Nephron progenitor cell (in vitro differentiated cells): ENCODE measurements at places on chromosomes 3 and 15.

DNA sequence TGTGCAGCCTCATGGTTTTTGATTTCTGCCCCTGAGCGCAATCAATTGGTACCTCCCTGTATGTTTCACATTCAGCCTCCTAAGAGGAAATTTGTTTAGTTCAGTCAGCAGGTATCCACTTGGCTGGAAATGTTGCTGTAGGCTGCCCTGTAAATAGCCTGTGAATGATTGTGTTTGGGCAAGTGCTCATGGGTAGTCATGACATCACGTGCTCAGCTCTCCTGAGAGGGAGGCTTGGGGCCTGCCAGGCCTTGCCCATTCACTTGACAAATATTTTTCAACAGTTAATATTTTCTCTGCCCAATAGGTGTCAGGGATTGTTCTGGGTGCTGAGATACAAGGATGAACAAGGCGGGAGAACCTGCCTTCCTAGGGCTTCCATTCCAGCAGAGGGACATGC, 13.3 kb downstream of the HRH1 start:
- no peak for DNase-seq

- DNase-seq = no peak
These were observed 442.9 kb downstream of the EDEM1 start for GRCh38 chr3:5630406-5630805.

DNA sequence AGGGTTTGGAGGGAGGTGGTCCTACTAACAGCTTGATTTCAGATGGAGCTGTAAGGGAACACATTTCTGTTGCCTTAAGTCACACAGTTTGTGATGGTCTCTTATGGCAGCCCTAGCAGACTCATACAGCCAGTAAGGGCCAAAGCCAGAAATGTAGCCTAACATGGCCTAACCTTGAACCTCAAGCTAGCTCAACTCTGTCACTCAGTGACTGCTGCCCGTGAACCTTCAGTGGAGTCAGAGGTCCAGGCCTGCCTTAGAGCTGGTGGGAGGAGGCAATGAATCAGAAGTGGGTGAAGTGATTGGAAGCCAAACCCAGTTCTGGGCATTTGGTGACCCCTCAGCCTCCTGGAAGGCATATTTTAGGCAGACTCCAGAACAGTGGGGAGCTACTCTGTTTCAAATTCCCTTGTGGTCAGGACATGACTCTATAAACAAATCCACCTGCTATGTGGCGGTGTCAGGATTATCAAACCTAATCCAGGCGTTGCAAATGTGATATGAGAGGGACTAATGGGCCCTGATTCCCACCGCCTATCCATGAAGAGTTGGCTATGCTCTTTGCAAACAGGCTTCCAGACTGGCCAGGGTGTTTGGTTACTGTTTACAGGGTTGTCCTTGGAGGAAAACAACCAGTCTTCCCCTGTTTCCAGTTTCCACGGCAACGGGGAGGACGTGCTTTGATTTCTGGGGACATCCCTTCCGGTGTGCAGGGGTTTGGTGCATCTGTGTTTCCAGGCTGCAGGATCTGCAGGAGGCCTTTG, 105.9 kb upstream of the AGBL1 start:
- peak; percentile 58 for DNase-seq

DNA sequence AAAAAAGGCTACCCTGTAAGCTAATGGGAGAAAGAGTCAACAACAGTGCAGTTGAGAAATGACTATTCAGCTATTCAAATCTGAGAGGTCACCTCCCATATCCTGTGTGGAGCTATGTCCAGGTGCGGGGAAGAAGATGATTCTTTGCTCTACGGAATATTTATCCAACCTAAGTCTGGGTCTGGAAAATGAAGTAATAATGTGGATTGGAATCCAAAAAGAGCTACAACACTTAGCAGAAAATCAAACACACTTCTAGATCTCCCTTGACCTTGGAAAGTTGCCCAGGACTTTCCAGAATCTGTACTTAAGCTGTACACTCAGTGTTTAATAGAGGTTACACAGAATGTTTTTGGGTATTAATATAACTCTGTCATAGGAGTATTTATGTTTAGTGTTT, 251.9 kb downstream of the NAALADL2 start:
- no peak for DNase-seq

GRCh38 chr3:53795176-53795575, 51.0 kb downstream of the CHDH start:
- DNase-seq = no peak

- DNase-seq = no peak
These were observed 25.6 kb upstream of the GLCE start for GRCh38 chr15:69134791-69135190.

DNA sequence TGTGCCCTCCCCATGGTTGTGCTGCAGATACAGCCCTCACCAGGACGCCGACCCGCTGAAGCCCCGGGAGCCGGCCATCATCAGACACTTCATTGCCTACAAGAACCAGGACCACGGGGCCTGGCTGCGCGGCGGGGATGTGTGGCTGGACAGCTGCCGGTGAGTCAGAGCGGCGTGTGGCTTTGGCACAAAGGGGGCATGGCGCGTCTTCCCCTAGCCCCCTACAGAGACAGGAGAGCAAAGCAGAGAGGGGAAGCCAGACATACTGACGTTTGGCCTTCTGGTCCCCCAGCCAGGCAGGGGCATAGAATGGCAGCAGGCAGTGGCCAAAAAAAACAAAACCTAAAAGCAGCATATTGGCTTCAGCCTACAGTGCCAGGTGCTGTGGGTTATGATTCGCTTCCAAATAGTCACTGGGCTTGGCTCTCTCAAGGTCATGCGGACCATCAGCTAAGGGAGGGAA, 64.0 kb downstream of the MESD start:
- no peak for DNase-seq

GRCh38 chr3:196640297-196641018, 964 bp downstream of the NRROS start:
- DNase-seq = no peak

DNA sequence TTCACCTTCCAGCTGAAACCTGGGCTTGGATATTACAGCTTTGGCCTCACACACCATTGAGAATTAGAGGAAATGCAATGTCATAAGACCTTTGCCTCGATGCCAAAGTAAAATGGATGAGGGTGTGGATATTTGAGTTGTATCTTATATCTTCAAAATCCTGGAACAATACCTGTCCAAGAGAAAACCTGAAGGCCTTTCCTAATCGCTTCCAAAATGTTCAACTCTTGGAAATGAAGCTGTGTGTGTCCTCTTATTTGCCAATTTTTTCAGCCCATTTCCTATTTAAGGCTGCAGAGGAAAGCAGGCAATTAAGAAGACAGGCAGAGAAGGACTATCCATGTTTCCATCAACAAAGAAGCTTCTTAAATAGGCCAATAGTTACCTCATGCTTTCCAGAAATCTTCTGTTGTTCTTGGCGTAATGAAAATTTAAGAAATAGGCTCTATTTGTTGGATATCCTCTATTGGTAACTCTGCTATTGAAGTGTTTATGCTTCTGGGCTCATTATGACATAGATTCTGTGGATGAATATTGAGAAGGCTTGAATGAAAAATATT, 99.5 kb upstream of the ZBTB20 start:
- DNase-seq = no peak

DNA sequence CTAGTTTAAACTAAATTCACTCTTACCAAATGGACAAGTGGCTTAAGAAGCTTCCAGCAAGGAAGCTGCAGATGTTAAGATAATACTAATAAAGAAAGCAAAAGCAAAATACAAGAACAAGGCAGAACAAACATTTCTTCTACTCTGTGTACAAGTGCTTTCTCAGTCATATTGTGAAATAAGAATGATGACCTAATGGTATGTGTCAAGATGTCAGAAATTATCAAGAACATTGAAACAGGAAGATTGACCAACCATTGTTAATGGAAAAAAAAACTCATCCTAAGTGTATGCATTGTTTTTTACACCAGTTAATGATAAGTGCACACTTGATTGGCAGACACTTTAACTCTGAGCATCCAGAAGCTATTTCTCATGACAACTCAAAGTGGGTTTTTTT, 65.4 kb upstream of the P2RY1 start:
- no peak for DNase-seq

DNA sequence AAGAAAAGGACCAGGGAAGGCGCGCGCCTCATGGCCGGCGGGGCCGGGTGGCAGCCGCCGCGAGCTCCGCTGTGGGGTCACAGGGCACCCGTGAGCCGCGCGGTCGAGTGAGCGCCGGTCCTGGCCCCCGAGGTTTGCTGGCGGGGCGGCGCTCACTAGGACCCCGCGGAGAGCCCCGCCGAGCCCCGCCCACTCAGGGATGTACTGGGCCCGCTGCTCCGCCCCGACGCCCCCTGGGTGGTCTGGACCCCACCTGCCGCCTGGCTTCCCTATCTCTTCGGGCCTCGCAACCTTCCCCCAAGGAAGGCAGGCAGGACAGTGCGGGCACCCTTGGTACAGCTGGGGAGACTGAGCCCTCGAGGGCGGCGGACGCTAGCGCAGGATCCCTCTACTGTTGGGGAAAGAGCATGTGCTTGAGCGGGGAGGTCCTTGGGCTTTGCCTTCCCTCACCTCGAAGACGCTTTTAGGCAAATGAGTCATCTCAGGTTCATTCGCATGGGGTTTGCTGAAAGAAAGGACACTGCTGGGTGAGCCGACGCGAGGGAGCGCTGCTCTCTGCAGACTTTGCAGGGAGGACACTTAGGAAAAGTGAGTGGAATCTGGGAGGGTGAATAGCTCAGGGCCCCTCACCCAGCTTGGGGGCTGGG, at the start of gene CHRNB4:
Gene CHRNB4 (minus strand): TSS at position 109 of the 647 bp plus-strand sequence. CDS start 77 bp downstream, at position 32.
- DNase-seq = peak; percentile 92

GRCh38 chr3:113536627-113537101, 4.3 kb downstream of the SIDT1 start:
- no peak for DNase-seq

DNA sequence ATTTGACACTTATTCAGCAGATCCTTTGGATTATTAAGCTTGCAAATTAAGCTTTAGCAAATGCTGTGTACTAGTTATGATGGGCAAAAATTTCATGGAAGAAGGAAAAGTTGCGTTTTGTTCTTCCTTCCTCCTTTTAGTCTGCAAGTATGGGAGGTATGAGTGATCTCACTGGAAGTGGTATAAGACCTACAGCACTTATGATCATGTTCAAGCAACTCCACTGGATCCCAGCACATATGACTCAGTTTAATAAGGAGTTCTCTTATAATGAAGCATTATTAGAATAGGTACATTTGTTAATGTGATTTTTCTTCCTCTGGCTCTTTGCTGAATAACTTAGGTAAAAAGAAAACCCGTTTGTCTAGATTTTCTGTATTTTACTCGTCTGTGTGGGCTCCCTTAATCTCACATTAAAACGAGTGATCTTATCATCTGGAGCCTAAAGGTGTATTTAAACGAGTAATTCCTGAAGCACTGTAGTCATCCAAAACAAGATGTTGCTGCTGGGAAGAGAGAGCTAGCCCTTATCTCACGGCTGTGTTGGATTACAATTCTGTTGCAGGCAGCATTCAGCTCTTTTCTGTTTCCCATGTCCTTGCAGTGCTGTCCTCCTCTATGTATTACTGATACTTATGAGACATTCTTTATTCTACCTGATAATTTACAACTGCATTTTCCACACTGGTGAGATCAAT, 264.9 kb downstream of the GBE1 start:
- DNase-seq = no peak

- DNase-seq = no peak
These were observed 50.0 kb upstream of the PCSK6 start for GRCh38 chr15:101539492-101539891.

- DNase-seq = no peak
These were observed 54.7 kb upstream of the SCAANT1 start for GRCh38 chr3:63966871-63967270.

- no peak for DNase-seq
These were observed 101.8 kb downstream of the NECTIN3 start for GRCh38 chr3:111173328-111173900.
